T-helper 22 cell (primary cell): ENCODE measurements at places on chromosomes 3 and 15.

- DNase-seq, result no peak
Measured at GRCh38 chr15:71203586-71204474, 88.6 kb downstream of the THSD4 start.

DNA sequence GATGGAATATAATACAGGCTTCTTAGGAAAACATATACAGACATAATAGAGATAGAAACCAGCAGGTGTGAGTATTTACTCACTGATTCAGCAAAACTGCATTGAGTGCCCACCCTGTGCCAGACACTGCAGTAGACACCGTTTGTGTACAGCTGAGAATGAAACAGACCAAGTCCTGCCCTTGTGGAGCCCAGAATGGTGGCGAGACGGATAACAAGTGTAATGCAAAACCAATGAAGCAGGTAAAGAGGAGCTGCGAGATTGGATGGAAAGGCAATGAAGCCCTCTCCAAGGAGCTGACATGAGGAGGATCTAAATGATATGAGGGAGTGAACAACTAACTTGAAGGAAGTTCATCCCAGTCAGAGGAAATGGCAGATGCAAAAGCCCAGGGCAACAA lies 256.4 kb downstream of the MEX3B start:
- no peak for DNase-seq

- DNase-seq, result no peak
Measured at GRCh38 chr3:168161696-168162095, 66.0 kb upstream of the GOLIM4 start.

GRCh38 chr3:81303321-81303720 lies 458.1 kb downstream of the GBE1 start:
- no peak for DNase-seq

DNA sequence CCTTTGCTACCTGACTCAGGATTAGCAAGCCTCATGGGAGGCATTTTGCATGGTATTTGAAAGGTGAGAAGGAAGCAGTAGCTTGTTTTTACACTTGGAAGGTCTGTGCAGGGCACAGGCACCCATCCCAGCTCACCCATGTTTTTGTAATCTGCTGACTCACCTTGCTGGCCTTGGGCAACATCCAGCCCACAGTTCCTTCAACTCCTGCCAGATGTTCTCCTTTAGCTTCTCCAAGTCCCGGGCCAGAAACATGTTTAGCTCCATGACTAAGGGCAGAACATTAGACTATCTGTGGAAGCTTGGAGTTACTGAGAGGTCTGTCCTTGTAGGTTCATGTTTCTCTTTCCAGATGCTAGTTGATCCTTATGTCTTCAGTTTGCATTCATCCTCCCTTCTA lies 12.4 kb upstream of the ZNF770 start:
- no peak for DNase-seq

DNA sequence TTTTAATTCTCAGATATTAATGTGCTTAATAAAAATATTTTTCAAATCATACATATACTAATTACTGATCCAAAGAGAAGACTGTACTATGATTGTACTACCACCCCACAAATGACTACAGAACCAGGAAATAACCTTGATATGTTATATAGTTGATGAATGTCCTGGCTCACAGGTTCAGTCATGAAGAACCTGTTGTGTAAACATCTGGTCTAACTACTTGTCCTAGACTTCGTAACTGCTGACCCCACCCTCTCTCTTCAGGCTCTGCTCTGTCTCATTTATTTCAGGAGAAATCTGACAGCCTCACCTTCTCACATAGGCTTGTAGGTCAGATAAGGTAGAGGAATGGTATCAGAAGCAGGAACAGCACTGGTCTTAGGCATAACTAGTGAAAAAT lies 14.7 kb upstream of the CSTA start:
- no peak for DNase-seq
